ENCODE measurements at places on chromosomes 6 and 20.

DNA sequence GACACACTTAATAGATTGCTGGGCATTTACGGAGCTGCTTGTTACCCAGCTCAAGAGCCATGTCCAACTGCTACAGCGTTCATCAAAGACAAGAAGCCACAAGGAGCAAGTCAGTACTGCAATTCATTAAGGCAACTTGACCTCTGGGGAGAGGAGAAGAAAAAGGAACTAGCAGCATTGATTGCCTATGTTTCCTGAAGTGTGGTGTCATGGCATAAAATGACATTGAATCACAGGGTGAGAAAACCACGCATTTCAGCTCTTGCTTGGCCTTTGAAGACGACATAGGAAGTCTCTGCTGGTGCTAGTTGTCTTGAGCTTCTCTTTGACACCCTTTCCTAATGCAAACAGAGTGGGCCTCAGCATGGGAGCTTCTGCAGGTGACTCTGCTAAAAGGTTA lies 139.1 kb downstream of the CDH26 start:
- no peak for DNase-seq

DNA sequence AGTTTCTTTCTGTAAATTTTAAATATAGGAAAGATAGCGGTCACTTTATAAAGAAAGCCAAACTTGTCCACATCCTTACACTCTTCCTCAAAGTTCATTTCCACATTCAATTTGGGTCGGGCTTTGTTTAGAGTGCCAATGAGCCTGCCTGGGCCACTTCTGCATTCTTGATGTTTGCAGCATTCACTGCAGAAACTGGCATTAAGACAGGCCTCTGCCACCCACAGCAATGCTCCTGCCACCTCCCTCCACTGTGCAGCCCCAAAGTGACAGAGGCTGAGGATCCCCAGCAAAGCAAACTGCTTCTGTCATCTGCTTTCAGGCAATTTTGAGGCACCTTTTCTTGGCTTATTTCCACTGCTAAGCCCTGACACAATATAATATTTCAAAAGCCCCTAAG lies 61.2 kb downstream of the TNFAIP3 start:
- no peak for DNase-seq

GRCh38 chr20:60428651-60429050 lies 470.4 kb downstream of the CDH26 start:
- DNase-seq, result no peak

DNA sequence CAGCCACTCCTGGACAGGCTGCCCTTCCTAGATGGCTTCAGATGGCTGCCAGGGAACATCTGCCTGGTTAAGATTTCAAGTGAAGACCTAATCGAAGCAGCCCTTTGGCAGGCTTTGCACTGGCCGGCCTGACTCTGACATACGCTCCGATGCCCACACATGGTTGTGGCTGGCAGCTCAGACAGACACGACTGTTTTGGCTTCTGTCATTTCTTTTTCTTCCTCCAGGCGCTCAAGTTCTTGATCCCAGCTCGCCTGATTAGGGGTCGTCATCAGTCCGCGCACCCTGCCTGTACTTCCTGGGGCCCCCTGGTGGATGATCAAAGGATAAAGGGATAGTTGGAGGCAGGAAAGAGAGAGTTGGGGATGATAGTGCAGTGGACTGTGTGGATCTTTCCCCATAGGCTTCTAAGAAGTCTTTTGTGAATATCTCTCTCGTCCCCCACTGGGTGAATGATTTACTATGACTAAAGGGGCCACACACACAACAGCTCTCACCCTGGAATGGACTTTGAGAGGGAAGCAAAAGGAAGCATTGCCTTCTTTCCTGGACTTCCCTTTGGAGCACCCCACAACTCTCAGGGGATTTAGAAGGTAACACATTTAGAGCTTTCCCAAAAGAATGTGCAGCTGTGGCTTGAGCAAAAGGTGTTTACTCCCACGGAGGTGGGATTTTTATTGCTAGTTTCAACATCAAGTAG lies 21.4 kb upstream of the TRAM2 start:
- no peak for DNase-seq

GRCh38 chr6:42332916-42333315 lies 115.3 kb upstream of the MRPS10 start:
- DNase-seq, result no peak

- DNase-seq, result no peak
Measured at GRCh38 chr20:12037521-12037920, 119.8 kb downstream of the BTBD3 start.

DNA sequence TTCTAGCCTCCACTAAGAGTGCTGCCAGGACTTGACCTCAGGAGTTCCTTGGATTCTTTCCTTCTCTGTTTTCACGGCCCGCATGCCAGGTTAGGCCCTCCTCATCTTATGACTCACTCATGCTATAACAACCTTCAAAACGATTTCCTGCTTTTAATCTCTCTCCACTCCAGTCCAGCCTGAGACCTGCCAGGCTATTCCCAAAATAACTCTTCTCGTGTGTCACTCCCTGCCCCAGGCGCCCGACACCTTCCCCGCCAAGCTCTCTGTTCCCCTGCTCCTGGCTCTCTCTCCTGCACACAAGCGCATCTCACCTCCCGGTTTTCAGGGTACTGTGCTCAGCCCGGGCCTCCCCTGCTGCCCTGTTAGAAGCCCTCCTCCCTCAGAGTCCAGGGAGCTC lies 64.1 kb upstream of the RPS6KA2 start:
- no peak for DNase-seq

DNA sequence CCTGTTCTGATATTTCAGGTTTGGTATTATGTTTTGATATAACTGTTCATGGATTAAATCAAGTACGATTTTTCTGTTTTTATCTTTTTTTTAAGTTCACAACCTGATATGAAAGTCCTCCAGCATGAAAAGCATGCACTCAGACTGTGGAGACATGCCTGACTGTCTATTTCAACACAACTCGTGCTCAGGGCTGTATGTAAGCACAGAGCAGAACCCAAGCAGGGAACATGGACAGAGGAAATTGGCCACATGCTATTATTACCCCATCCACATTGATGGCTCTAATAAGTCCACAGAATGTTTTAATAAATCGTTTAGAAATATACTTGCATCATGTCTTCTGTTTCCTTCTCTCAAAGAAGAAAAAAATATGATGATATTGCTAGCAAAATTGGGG lies 730.4 kb downstream of the C6orf118 start:
- DNase-seq, result no peak

DNA sequence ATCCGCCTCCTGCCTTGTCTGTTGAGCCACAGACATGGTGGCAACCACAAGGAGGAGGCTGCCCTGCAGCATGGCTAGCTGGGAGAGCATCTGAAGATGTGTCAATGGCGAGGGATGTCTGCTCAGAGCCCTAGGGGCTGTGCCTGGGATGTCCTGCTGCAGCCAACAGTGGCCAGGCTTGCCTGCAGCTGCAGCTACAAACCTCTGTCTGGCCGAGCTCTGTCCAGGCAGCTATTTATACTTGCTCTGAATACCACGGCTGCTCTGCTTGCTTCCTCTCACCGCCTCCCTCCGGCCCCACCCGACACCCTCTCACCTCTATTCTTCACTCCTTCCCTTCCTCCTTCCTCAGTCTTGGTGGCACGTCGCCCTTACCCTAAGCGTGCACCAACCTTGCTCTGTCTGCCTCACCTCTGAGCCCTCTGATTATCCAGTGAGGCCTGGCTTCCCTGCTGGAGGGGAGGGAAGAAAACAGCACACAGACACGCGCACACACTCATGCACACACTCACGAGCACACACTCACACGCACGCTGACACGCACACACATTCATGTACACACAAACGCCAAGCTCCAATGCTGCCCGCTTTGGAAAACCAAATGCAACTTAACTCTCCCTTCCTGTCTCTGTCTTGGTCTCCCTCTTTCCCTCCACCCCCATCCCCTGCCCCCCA lies at the start of gene ANGPT4:
ANGPT4 (minus strand) TSS at position 210 of the 675 bp plus-strand sequence; CDS start at position 90, 120 bp downstream.
- DNase-seq, result no peak

- no peak for DNase-seq
Measured at GRCh38 chr6:110415086-110415916, at the start of gene DDO. TSS of gene DDO (minus strand) at chr6:110415575. CDS start at chr6:110413462, 2,113 bp downstream.

DNA sequence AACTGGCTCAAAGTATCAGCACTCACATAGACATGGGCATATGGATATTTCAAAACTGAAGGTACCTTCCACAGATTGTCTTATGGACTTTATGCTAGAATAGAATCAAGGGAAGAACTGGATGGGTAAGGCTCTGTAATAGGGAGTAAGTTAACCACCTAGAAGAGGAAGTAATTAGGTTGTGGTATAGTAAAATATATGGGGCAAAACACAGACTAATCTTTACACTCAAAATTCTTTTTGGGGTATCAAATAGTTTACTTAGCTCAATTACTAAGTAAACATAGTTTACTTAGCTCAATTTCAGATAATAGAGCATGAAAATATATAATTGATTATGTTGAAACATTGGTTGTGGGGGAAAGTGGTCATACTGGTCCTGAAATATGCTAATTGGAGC lies 94.2 kb upstream of the ATXN1 start:
- DNase-seq, result no peak

DNA sequence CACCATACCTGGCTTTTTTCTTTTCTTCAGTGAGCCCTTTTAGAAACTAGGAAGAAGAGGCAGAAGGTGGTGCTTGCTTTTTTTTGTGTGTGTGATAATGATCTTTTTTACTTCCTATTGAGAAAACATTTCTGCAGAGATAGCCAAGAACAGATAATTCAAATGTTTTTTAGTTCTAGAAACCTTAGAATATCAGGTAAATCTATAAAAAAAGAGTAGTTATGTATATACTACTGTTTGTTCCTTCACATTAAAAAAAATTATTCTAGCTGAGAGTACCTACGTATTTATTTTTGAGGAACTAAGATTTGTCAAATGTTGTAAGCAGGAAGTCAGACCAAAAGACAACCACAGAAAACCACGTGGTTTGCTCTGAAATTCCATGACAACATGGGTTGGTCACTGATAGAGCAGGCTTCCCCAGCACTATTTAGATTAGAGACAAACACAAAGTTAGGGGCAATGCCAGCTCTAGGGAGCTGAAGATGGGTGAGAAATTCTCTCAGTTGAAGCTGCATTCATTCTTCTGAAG lies 12.8 kb downstream of the STK4 start:
- DNase-seq, result no peak

- no peak for DNase-seq
Measured at GRCh38 chr20:58667975-58668374, 16.9 kb downstream of the STX16 start.

All from SW 1271 (cell line).